Activated CD4-positive, alpha-beta T cell treated with anti-CD3 and anti-CD28 coated beads, Interleukin-2, amount 50 U/mL, for 24 hours (primary cell): ENCODE measurements at places on chromosomes 3 and 15.

- DNase-seq = no peak
These were observed 16.5 kb downstream of the BCHE start for GRCh38 chr3:165820671-165821123.

- no peak for DNase-seq
These were observed 21.0 kb downstream of the LARS2 start for GRCh38 chr3:45409369-45409768.

GRCh38 chr15:66702035-66702786, at the start of gene SMAD6:
Gene SMAD6, plus strand, starts transcription at chr15:66702236. Its CDS starts 1,023 bp downstream, at chr15:66703259.
- peak; percentile 50 for DNase-seq

- DNase-seq = no peak
These were observed 56.0 kb downstream of the CNTN4 start for GRCh38 chr3:2154621-2155020.

- DNase-seq = peak; percentile 61
These were observed 11.7 kb downstream of the PXYLP1 start for GRCh38 chr3:141243271-141243707.

- DNase-seq = no peak
These were observed 30.6 kb downstream of the SLC28A1 start for GRCh38 chr15:84914909-84915605.

GRCh38 chr3:46196261-46196957, 11.7 kb downstream of the CCR1 start:
- no peak for DNase-seq

GRCh38 chr3:140719841-140720614, 42.2 kb downstream of the TRIM42 start:
- DNase-seq = no peak

GRCh38 chr3:134299185-134299887, 48.7 kb upstream of the RYK start:
- DNase-seq = no peak

- no peak for DNase-seq
These were observed 34.0 kb upstream of the PCSK6 start for GRCh38 chr15:101523560-101523940.

GRCh38 chr3:128996200-128996599, 2.3 kb upstream of the CFAP92 start:
- no peak for DNase-seq

- DNase-seq = no peak
These were observed 315.0 kb upstream of the LRRFIP2 start for GRCh38 chr3:37489355-37489754.

DNA sequence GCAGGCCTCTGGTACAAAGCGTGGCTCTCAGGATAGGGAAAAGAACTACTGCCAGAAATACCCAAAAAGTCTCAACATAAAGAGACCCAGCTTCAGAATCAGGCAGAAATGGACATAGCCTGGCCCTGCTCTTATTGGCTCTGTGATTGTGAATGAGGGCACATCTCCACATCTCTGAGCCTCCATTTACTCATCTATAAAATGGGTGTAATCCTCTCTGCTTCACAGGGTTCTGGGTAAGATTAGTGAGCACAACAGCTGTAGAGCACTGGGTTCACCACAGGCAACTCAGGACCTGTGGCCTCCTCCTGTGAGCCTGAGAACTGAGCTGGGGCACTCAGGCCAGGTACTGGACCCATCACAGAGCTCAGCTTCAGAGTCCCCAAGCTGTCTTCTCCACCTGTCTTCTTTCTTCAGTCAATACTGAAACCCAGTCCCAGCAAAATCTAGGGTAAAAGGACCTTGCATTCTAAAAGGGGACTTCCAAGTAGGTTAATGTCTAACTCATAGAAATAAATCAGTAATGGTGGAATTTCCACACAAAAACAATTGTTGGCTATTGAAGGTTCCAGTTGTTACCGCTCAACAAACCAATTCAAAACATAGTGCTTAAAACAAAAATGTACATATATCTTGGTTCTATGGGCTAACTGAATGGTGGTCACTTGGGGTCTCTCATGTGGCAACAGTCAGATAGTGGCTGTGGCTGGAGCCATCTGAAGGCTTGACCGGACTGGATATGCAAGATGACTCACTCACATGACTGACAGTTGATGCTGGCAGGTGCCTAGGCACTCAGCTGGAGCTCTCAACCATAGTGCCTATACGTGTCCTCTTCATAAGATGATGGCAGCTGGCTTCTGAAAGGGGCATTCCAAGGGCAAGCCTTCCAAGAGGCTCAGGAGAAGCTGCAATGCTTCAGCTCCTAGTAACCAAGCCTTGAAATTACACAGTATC, 47.3 kb downstream of the TRIM42 start:
- DNase-seq = no peak

DNA sequence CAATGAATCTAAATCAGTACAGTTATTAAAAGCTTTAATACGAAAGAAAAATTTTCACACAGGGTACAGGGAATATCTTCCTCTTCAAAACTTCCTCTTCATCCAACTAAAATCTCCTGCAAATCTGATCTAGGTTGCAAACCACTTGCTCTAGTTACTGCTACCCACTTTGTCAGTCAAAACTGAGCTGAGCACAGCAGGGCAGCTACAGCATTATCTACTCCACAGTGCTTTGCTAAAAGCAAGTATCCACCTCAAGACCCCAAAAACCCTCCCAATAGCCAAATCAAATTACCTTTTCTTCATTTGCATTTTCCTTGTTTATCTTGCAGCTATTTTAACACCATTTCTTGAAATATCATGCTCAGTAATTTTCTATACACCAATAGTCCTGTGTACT, 14.7 kb downstream of the ZNF280D start:
- DNase-seq = no peak

DNA sequence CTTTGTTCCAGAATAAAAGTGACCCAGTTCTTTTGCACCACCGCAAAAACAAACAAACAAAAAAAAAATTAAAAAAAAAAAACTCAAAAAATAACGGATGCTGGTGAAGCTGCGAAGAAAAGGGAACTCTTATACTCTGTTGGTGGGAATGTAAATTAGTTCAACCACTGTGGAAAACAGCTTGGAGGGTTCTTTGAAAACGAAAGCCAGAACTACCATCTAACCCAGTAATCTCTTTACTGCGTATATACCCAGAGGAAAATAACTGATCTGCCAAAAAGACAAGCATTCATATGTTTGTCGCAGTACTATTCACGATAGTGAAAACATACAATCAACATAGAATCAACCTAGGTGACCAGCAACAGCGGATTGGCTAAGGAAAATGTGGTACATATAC, 298.9 kb upstream of the CBLB start:
- no peak for DNase-seq

DNA sequence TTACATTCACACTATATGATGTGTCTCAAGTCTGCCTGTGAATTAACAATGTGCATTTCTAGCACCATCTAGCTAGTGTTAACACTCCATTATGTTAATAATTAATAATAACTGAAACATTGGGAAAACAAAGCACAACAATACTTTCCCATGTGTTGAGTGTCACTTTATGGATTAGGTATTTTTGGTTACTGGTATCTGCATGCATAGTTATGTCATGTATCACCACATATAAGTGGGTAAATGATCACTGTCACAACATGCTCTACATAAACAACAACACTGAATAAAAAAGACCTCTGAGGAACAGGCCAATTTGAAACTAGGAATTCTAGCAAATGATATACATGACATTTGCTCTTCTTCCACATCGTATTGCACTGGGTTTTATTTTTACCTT, 74.7 kb downstream of the MLH1 start:
- DNase-seq = no peak

- no peak for DNase-seq
These were observed 16.9 kb upstream of the CLDN1 start for GRCh38 chr3:190339130-190339529.

GRCh38 chr15:35054380-35054779, 30.7 kb downstream of the NANOGP8 start:
- no peak for DNase-seq

DNA sequence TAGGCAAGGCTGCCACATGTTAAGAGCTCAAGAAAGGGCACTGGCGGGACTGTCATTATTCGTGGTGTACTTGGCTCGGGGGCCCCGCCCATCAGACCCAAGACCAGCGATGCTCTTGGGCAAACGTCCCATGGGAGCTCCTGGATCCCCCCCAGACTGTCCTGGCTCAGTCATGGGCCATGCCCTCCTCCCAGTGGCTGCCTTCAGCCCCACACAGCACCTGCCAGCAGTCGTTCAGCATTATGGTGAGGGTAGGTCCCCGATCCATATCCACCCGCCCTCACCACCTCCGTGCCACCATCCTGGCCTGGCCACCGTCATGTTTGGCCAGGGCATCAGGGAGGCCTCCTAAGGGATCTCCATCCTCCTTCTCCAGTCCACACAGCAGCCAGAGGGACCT, 51.4 kb upstream of the IQSEC1 start:
- DNase-seq = no peak

- no peak for DNase-seq
These were observed 96.7 kb upstream of the PTPRG start for GRCh38 chr3:61464518-61465140.

- DNase-seq = no peak
These were observed 417.7 kb upstream of the TBL1XR1 start for GRCh38 chr3:177615015-177615414.

GRCh38 chr15:67025719-67026609, 39.4 kb upstream of the SMAD3 start:
- DNase-seq = no peak

DNA sequence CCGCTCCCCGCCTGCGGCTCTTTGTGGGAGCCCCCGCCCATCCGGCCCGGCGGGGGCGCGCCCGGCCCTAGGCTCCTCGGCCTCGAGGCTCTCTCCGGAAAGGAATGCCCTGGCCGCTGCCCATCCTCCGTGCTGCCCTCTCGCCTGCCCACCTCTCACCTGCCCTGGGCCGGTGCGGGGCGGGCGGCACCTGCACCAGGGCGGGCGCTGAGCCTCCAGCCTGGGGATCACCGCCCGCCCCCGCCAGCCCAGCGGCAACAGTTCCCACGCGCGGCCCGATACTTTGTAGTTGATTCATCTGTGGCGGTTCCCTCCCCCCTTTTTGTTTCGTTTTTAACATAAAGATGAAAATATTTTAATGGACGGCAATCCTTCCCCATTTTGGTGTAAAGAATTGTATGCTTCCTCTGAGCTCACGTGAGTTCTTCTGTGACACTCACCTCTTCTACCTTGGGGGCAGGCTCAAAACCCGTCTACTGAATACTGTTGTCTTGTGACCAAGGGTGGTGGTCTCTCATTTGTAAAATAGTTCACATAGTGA, 1.9 kb downstream of the KLF13 start:
- DNase-seq = peak; percentile 59

DNA sequence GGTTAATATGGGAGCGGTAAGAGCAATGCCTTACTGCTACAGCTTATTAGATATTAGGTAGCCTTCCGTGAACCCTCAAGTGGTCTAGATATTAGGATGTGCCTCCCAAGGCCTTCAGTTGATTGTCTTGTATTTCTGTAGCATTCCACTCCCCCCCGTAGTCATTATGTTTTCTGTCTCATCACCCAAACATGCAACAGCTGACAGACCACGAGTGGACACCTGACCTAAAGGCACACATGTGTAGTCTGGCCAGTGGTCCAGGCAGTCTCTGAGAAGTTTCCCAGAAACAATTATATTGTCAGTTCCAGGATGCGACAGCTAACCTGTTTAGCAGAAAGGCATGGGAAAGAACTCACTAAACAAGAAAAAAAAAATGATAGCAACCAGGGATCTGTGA, 1000.9 kb downstream of the AGBL1 start:
- no peak for DNase-seq

DNA sequence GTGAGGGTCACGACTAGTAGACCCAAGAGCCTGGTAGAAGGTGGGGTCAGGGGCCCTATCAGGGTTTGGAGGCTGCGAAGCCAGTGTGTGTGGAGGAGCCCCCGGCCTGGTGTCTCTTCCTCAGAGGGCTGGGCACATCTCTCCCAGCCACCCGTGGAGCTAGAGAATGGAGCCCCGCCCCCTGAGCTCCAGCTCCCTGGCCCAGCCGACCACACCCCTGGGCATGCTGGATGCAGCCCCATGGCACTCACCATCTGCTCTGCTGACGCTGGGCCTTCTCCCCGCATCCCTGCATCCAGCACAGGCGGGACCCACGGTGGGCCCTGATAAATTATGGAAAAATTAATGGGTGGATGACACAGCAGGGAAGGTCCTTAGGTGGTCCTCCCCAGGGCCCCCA, 17.5 kb downstream of the ANKRD63 start:
- DNase-seq = no peak

DNA sequence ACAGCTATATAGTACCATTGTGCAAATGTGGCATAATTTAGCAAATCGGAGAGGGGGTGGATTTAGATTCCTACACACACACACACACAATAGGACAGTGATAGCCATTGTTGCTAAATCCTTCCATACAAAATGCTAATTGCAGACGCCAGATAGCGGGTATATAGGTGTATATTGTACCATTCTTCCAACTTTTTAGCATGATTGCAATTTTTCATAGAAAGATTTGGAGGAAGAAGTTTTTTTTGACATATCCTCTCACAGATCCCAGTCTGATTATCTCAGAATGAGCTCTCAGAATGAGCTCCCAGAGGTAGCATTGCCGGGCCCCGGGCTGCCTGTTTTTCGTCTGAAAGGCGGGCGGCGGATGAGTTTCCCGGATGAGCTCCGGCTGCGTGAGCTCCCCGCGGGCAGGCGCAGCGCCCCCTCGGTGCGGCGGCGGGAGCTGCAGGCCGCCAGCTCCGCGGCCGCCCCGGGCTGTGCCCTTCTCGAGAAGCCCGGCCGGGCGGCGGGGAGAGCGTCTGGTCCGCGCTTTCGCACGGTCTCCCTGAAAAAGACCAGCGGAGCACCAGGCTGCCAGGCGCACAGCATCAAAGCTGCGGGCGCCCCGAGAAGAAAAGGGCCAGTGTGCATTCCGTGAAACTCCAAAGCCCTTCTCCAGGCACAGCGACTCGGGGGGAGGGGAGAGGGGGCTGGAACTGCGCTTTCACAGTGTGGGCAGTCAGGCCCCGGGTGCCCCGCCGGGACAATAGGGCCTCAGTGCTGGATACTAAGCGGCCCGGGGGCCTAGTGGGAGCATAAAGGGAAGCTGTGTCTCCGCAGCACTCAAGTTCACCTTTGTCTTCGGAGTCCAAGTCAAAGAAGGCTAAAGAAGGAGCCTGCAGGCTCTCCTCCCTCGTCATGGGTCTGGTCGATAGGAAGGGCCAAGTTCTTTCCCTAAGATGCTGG, 12.0 kb upstream of the SHC4 start:
- peak; percentile 48 for DNase-seq
